ENCODE measurements at places on chromosomes 12 and 14. TPM values are rescaled to one million over a fixed set of nuclear protein-coding genes. Genes with fewer than 3 reads are reported as not detected.

Gene ERP29
- 168 TPM for total RNA-seq

Gene GPR137C
- total RNA-seq = not detected

Gene KLRD1
- 24.4 TPM for total RNA-seq

Gene PLCZ1
- total RNA-seq = not detected

DNA sequence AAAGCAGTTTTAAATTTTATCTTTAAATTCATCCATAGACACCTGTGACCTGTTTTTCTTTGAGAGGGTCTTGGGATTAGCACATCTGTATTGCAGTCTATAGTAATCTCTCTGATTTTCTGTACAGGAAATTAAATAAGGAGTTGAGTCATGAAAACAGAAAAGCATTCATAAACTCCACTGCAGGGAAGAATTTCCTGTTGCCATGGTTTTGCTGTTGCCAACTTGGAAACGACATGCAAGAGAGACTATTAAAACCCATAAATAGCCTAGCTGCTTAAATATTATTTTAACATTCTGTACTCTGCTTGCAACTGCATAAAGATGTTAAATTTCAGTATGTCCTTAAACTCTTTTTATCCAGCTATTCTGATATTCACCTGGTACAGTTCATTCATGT is 281.0 kb upstream of the RGS6 start:
- no peak for DNase-seq

- DNase-seq = no peak
These were observed 806 bp downstream of the LTBR start for GRCh38 chr12:6384499-6385436.

DNA sequence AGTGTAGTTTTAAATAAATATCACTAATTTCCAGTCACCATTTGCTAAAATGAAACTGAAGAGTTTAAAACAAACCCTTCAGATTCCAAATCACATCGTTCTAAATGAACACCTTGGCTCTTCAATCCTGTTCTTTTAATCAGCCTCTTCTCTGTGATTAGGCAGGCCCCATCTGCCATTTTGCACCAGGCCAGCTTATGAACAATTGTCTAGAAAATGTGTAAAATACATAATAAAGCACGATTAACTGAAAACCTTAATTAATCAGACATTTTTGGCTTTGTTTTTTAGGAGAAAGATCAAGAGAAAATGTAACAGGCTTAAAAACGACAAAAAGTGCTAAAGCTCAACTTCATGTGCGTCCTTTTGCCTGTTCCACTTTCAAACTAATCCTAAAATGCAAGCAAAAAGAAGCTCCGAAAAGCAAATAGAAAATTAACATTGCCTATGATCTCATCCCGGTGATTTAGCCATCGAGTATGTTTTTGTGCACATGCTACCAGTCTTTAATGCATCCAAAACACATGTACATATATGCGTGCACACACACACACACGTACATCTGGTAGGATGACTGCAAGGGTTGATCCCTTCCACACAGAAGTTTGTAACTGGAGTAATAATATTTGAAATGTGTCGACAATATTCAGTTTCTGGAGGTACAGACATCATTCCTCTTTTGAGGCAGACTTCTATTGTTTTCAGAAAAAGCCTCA is 288.6 kb downstream of the FOXN3 start:
- no peak for DNase-seq

- DNase-seq = no peak
These were observed 9.1 kb downstream of the STAT6 start for GRCh38 chr12:57101892-57102695.

DNA sequence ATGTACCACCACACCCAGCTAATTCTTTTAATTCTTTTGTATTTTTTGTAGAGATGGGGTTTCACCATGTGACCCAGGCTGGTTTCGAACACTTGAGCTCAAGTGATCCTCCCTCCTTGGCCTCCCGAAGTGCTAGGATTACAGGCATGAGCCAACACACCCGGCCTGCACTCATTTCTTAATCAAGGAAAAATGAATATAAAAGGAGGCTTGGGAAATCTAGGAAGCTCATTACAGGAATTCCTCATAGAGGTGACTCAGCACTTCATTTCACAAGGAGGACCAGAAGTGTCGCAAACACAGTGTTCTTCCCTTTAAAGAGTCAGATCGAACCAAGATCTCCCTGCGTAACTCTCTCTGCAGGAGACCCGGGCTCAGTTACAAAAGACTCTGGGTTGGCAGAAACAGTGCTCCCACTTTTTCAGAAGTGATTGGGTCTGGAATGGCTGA is 30.3 kb downstream of the NFKBIA start:
- no peak for DNase-seq

- no peak for DNase-seq
These were observed 1.1 kb upstream of the HOXC4 start for GRCh38 chr12:54052438-54053002.

DNA sequence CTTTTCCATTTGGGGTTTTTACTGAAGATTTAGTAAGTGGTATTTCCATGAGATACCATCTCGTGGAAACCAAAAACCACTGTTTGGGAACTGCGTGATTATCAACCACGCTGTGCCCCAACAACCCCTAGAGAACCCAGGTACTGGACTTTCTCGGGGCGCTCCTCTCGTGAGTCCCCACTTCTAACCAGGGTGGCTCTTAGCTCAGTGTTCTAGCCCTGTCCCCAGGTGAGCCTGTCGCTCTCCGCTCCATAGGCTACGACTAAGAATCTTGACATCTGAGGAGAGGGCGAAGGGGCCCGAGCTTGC is 686 bp downstream of the MCRS1 start:
- DNase-seq = no peak

GRCh38 chr12:116661341-116661740 is 76.5 kb downstream of the SPRING1 start:
- DNase-seq = no peak

DNA sequence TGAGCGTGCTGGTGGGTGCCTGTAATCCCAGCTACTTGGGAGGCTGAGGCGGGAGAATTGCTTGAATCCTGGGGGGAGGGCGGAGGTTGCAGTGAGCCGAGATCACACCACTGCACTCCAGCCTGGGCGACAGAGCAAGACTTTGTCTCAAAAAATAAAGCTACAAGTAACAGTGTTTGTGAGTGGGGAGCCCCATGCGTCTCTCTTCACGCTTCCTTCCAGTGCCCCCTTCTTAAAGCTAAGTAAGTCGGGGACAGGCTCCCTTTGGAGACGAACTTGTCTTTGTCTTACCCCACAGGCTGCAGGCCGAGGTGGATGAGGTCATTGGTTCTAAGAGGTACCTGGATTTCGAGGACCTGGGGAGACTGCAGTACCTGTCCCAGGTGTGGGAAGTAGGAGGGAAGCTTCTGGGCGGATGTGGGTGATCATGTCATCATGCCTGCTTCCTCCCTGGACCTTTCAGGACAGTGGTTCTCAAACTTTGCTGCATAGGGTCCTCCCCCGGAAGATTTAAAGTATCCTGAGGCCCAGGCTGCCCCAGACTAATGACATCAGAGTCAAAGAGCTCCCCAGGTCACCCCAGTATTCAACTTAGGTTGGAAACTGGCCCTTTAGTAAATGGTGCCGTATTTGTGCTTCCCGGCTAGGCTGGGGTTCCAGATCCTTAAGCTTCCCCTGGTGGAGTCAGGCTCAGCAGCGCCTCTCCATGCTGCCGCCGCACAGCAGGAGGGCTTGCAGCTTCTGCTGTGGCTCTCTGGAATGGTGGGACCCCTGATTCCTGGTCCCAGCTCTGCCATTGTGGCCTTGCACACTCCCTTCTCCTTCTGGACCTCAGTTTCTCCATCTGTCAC is 37.1 kb downstream of the CYP46A1 start:
- DNase-seq = no peak

DNA sequence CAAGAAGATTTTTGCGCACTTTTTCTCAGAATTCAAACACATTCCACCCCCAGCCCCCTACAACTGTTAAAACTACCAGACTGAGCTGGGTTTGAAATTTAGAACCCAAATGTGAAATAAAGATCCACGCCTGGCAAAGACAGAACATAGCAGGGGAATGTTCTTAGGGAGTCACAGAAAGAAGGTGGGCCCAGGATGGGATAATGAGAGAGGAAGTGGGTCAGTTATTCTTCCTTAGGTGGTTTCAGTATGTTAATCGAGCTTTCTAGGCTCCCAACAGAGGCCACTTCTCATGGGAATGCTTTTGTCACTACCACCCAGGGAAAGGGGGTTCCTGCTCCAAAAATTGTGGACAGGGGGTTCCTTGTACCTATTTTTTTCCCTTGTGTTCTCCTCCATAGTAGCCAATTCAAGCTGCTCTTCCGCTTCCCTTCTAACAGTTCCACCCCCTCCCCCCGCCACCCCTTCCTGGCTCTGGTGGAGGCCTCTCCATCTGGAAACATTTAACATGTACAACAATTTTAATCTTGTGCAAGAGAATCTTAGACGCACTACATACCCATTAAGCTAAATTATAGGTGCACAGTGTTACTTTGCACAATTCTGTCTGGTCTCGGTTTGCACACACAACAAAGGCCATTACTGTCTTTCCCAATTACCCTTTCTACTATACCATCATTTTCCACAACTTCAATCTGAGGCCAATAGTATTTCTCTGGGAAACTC is 218.1 kb downstream of the MON2 start:
- DNase-seq = no peak
